RPMI8226 (cell line): ENCODE measurements at places on chromosomes 5 and 9.

GRCh38 chr5:14184725-14185124 lies 41.6 kb downstream of the TRIO start:
- peak; percentile 53 for DNase-seq

GRCh38 chr5:172772112-172772906 lies 1.3 kb upstream of the DUSP1 start:
- peak; percentile 97 for DNase-seq

GRCh38 chr9:118991366-118992285 lies 377.6 kb downstream of the BRINP1 start:
- DNase-seq: no peak

- no peak for DNase-seq
Observed at GRCh38 chr5:111976705-111977435, 219.9 kb upstream of the NREP start.

DNA sequence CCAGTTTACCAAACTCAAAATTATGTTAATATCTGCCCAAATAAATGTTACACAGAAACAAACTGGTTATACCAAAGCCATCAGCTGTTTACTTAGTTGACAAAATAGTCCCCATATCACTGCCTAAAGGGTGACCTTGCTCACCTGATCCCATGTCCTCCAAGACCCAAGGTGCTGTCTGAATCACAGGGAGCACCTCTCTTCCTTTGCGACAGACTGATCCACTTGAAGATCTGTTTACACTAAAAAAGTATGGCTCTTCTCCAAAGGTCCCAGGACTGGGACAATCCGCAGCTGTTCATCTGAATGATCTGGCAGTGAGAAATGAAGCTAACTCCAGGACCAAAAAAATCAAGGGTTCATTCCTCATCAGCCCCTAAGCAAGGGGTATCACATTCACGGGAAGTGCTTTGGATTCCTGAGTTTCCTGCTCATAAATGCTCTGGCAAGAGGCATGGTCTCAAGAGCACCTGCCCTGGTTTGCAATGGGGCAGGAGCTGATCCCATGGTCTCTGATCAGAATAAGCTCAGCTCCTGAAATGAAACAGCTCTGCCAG lies 5.0 kb downstream of the PRUNE2 start:
- DNase-seq: no peak
